ENCODE measurements at places on chromosomes 5 and 9.
A peak's percentile ranks its signal among the peaks of the same experiment; 100 is the strongest.

DNA sequence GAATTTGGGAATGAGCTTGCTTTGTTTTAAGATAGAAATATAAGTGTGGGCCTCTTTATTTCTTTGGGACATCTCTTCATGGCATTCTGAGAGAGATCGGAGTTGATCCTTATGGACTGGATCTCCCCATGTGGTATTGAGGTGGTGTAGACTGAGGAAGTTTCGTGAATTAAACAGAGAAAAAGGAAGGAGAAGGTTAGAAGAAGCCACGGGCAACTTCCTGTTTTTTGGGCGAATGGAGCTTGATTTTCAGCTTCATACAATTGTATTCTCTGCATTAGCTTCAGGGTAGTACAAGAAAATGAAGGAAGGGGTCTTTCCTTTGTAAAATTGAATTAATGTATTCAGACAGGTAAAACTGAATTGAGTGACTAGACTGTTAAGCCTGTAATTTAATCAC is 70.5 kb upstream of the HMHB1 start:
- no peak for DNase-seq

GRCh38 chr5:176361437-176362232 is at the start of gene KIAA1191:
TSS of gene KIAA1191 (minus strand) at chr5:176361764. CDS start at chr5:176359508, 2,256 bp downstream.
- peak; percentile 97 for DNase-seq

DNA sequence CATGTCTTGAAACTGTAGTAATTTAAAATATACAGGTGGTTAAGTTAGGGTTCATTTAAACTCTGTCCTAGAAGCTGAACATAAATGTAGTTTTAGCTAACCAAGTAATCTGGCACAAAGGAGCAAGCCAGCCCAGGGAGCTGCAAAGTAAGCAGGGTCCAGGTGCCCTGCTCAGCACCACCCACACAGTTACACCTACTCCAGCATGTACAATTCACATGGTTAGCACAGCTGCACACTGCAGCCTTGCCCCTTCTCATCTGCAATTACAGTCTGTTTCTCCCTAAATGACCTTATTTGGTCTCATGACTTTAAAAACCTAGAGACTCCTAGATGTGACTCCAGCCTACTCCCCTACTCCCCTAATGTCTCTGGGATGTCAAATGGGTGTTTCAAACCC is 128.4 kb downstream of the EPB41L4A start:
- no peak for DNase-seq

- no peak for DNase-seq
Observed at GRCh38 chr9:92384375-92384774, 20.0 kb downstream of the OGN start.

DNA sequence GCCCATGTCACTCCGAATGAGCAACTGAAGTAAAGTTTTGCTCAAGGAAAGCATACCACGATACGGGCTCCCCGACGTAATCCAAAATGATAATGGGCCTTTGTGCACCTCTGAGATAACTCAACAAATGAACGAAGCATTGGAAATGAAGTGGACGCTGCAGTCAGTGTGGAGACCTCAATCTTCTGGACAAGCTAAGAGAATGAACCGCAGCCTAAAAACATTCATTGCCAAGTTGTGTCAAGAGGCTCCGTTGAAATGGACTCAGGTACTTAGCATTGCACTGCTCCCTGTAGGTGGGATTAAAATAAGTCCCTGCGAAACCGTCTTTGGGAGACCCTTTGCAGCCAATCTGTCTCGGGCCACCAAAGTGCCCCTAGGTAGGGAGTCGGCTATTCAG is 3.9 kb upstream of the LCN9 start:
- no peak for DNase-seq

DNA sequence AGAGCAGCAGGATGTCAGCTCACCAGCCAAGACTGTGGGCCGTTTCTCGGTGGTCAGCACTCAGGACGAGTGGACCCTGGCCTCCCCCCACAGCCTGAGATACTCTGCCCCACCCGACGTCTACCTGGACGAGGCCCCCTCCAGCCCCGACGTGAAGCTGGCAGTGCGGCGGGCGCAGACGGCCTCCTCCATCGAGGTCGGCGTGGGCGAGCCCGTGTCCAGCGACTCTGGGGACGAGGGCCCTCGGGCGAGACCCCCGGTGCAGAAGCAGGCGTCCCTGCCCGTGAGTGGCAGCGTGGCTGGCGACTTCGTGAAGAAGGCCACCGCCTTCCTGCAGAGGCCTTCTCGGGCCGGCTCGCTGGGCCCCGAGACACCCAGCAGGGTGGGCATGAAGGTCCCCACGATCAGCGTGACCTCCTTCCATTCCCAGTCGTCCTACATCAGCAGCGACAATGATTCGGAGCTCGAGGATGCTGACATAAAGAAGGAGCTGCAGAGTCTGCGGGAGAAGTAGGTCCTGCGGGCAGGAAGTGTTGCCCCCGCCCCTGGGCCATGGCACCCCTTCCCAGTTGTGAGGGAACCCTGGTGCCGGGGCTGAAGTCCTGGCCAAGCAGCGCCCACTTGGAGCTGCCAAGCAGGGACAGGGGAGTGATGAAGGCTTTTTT is 108.9 kb downstream of the WNK2 start:
- no peak for DNase-seq

- peak; percentile 99 for DNase-seq
Observed at GRCh38 chr9:127698985-127699670, 7.7 kb upstream of the CFAP157 start.

DNA sequence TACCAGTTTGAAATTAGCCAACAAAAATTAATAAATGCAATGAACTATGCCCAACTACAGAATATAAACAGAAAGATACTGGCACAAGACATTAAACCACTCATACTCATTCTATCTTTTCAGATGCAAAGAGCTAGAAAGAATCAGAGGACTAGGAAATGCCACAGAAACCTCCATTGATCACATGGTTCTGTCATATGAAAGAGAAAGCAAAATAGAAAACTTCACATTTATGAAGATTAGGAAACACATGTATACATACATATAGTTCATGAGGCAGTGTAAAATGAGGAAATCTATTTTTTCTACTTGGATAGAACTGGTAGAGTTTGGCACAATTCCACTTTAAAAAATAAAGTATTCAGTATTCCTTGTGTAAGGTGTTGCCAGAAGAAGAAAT is 275.1 kb upstream of the PTGER4 start:
- no peak for DNase-seq

GRCh38 chr5:54404568-54404967 is 50.9 kb upstream of the HSPB3 start:
- no peak for DNase-seq

DNA sequence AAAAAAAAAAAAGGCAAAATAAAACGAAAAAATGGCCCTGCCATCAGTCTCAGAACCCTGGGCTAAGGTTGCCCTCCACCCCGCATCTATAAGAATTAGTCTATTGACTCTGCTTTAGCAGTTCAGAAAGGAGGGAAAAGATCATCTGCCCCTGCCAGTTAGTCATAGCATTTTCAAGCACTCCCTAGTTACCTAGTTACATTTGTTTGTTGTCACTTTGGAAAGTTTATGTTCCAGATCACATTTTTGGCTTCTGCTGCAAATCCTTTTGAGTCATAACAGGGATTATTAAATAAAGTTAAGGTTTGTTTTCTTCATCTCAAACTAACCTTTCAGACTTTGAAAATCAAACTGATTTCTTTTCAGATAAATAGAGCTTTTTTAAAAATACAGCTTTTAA is 52.1 kb downstream of the AQP7 start:
- DNase-seq: peak; percentile 15

- DNase-seq: no peak
Observed at GRCh38 chr9:92976431-92976830, 29.1 kb downstream of the FGD3 start.

DNA sequence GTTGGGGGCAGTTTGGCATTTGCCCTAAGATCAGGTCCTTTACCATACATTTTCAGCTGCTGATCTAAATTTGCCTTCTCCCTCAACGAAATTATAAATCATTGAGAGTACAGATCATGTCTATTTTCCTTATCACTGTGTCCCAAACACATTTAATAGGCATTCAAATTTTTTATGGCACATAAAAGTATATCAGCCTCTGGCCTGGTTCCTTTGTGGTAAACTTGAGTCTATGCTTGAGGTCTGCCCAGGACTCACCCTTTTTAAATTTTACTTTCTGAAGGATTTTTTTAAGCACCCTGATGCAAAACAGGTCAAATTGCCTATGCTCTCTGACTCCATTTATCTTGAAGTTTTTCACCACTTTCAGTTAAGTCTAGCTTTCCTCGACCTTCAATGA is 163.6 kb upstream of the GRIN3A start:
- no peak for DNase-seq

DNA sequence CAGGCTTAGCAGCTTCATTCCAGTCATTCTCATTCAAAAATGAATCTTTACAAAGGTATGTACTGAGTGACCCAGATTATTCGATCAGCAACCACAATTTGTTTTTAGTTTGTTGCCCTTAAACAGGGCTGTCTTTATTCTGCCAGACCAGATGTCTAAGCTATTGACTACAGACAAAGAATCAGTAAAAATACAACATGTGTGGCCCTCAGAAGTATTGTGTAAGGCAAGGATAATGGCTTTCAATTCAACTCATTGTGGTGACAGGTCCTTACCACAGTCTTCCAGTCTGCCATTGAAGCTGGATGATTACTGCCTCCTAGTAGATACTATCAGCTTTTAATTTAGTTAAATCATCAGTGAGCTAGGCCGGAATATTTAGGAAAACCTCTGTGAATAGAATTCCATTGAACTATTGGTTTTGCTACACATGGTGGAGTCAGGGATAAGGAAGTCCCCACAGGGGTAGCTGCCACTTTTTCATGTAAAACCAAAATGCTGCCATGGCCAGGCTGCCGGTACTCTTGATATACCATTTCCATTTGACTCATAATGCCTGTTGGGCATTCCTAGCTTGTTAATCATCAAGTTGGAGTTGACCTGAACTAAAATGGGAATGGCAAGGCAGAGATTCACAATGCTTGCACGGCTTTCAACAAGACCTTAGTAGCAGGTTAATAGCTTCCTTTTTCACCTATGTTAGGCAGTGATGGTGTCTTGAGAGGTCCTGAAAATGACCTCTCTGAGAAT is 175.6 kb downstream of the MEF2C start:
- DNase-seq: no peak

GRCh38 chr9:92188969-92189781 is 74.0 kb upstream of the SPTLC1 start:
- DNase-seq: no peak

- DNase-seq: no peak
Observed at GRCh38 chr9:82681809-82682208, 381.1 kb downstream of the RASEF start.

- peak; percentile 60 for DNase-seq
Observed at GRCh38 chr5:159061179-159061796, 38.4 kb downstream of the EBF1 start.

- DNase-seq: no peak
Observed at GRCh38 chr9:13090628-13091027, 188.9 kb downstream of the MPDZ start.

GRCh38 chr5:90020575-90021538 is 388.7 kb downstream of the CETN3 start:
- no peak for DNase-seq

DNA sequence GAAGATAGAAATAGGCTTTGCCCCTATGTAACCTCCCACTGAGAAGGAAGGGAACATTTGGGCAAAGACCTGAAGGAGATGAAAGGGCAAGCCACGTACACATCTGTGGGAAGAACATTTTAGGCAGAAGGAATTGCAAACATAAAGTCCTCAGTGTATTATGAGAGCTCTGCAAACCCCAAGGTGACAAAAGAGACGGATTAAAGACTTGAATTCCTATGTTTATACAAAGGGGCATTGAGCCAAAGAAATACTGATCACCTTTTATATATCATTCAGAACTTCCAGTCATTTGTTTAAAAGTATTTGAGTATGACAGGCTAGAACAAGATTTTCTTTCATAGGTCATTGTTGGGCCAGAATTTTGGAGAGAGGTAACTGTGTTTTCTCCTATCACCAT is 90.2 kb upstream of the ATG10 start:
- DNase-seq: no peak
